Kasumi-1 (cell line): ENCODE measurements at places on chromosomes 1 and 21.

GRCh38 chr1:178354816-178355215 is 141.9 kb downstream of the CLEC20A start:
- no peak for DNase-seq

DNA sequence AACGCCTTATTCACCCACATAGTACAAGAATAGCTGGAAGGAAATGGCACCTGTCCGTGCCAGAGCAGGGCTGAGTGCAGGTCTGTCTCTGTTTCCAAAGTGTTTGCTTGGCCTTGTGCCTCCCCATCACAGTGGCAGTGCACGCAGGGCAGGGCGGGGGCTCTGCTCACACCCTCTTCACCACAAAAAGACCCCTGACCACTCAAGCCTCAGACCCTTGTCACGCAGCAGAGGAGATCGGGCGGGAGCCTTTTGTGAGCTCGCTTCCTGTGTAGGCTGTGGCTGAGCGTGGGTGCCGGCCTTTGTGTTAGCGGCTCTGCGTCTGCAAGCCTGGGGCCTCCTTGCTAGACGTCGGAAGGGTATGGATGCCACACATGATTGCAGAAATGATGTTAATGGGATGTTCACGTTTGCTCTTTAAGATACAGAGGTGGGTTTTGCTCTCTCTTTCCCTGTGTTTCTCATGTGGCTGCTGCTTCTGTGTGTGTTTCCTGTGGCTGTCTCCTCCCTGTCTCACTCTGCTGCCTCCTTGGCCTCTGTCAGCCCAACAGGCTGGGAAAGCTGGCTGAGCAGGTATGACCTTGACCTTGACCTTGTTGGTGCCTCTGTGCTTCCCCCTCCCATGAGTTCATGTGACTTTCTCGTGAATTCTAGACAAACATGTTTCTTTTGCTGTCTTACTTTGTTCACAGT is 45.4 kb downstream of the S100B start:
- no peak for DNase-seq

DNA sequence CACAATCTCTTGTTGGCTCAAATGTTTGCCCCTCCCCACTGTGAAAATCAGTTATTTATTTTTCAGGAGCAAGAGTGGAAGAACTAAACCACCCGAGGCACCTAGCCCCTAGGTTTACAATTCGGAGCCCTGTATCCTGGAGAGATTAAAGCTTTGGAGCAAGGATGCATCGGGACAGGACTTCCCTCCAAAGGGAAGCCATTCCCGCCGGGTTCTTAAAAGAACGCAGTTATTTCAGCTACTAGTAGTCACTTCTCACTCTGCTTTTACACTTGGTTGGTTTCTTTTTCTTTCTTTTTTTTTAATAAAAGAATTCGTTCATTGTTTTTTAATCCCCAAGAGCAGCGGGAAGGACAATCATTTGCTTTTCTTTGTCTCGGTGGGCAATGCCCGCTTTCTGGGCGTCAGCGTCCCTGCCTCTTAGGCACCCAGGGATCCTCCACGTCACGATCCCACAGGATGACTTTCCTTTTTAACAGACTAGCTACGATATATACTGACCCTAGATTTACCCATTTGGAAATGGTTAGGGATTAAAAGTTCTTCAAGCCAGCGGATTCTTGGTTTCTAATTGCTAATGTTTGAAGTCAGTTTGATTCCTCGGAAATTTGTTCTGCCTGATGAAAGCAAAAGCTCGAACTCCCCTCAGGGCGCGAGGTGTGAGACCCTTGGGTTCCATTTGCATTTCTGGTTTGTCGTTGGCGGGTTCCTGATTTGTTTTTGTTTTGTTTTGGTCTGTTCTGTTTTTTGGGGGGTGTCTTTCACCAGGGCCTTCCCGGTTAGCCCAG is 9.0 kb downstream of the TBX15 start:
- DNase-seq = no peak

DNA sequence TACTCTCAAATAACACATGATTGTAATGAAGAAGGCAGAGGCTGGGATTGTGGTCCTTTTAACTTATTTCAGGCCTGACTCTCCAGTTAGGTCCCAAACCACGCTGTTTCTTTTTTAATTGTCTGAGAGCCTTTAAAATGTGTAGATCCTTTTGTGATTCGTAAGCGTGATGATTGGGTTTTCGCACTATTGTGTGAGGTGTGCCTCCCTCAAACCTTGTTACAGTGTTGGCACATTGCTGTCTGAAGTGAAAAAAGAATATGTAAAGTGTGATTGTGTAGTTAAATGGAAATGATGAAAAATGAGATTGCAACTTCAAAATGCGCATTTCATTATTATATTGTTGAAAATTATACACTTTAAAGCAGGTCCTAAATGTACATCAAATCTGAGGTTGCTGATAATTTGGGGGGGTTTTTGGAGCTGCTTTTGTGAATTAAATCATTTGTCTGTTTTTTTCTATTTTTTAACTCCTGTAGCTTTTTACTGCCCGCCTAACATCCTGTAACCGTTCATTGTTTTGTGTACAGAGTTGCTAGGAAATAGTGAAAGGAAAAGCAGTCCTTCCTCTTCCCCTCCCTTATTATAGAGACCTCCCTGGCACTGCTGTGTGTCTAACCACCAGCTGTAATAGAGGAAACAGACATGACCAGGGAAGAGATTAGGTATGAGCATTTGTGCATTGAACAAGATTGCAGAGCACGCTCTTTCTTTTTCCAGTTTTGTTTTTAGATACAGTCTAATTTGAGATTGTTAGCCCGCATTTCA is 43.3 kb downstream of the IARS2 start:
- DNase-seq = peak; percentile 99

DNA sequence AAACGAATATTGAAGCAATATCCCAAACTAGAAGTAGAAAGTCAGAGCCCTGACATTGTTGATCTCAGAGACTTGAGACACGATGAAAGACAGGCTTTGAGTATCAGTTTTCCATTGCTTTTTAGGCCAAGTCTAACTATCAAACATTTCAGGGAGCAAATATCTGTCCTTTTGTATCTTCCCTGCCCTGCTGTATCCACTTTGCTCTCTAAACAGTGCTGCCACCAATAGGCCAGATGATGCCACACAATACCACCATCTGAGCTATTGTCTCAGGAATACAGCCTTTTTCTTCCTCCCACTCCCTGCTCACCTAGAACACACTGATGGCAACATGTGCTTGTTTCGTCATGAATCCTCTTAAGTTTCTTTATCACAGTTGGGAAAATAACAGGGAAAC is 62.6 kb upstream of the SPAG17 start:
- peak; percentile 34 for DNase-seq

- peak; percentile 94 for DNase-seq
These were observed 1.1 kb upstream of the PRXL2B start for GRCh38 chr1:2585318-2586092.

- DNase-seq = no peak
These were observed 81.9 kb downstream of the ATP1A1 start for GRCh38 chr1:116454940-116455339.

DNA sequence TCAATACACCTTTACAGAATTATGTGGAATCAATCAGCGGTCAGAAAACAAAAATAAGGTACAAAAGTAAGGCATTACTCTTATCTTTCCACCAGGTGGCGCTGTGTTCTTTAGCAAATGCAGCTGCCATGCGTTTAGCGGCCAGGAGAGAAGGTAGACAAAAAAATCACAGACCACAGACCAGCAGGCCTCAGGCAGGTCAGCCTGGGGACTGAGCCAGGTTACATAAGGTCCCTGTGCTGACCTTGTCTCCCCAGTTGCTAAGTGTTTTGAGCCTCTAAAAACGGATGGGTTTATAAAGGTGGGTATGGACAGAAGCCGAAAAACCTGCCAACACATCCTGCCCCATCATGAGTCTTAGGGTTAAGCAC is 2.8 kb downstream of the RGS16 start:
- peak; percentile 75 for DNase-seq

- DNase-seq = no peak
These were observed 344.0 kb downstream of the ASTN1 start for GRCh38 chr1:176820391-176821031.

- no peak for DNase-seq
These were observed 236.3 kb downstream of the SIPA1L2 start for GRCh38 chr1:232393444-232394146.

- no peak for DNase-seq
These were observed 49.3 kb upstream of the TARBP1 start for GRCh38 chr1:234528074-234528865.

- no peak for DNase-seq
These were observed 123.3 kb downstream of the SMYD3 start for GRCh38 chr1:246383791-246384190.

DNA sequence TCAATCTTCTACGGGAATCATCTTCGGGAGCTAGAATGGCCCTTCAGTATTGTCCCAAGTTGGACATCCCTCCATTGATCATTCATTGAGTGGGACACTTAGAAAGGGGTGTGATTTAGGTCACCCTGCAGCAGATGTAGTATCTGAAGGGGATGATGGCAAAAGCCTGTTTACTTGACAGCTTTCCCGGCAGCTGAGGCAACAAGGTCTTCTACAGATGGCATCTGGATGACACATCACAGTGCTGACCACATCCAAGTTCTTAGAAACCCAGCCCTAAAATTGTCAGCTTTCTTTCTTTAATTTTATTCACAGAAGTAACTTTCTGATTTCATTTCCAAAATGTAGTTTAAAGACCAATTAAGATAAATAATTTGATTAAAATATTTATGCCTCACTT is 150.3 kb downstream of the AMY1C start:
- DNase-seq = no peak

- no peak for DNase-seq
These were observed 39.3 kb upstream of the WLS start for GRCh38 chr1:68271596-68271995.

DNA sequence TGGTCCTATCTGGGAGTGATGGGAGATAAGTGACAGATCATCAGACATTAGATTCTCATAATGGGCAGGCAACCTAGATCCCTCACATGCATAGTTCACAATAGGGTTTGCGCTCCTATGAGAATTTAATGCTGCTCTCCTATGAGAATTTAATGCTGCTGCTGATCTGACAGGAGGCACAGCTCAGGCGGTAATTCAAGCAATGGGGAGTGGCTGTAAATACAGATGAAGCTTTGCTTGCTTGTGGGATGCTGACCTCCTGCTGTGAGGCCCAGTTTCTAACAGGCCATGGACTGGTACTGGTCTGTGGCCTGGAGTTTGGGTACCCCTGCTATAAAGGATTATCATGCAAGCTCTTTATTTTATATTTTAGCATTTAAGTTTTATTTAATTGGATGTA is 72.0 kb downstream of the ZMYM4 start:
- no peak for DNase-seq

DNA sequence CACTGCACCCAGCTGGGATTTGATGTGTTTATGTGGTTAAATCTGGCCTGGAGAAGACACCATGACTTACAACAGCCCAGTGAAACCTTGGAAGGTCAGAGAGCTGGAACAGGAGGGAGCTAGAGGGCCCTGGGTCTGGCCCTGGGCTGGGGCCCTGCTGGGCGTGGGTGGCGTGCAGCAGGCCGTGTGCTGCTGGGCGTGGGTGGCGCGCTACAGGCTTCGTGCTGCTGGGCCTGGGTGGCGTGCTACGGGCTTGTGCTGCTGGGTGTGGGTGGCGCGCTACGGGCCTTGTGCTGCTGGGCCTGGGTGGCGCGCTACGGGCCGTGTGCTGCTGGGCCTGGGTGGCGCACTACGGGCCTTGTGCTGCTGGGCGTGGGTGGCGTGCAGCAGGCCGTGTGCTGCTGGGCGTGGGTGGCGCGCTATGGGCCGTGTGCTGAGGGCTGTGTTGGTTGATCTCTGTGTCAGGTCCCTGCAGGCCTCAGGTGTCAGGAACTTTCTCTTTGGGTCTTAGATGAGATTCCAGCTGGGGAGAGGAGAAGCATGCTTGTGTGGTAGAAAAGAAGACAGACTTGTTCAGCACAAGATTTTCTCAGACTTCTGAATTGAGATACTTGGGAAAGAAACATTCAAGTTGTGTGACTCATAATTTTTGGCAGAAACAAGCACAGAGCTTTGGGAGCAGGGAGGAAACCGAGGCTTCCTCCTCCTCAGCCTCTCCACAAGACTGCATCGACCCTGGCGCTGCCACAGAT is 66.0 kb downstream of the COL18A1 start:
- DNase-seq = no peak

GRCh38 chr21:42809577-42810475 is 69.5 kb downstream of the WDR4 start:
- no peak for DNase-seq

GRCh38 chr1:30699762-30700161 is 23.6 kb downstream of the MATN1 start:
- DNase-seq = no peak

DNA sequence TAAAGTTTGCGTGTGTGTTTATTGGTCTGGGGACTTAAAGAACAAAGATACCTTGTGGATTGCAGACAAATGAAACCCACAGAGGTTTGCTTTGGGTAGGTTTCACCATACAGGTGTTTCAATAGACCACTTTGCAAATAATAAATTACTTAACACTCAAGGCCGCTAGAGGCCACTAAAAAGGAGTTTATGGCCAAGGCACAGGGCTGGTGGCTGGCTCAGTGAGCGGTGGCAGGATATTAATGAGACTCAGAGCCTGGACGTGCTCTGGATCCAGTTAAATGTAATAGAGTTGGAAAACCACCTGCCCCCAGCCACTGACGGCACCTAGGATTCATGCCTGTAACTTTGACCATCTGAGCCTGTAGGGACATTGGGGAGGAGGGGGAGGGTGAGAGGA is 44.5 kb downstream of the LRRC38 start:
- DNase-seq = peak; percentile 0

DNA sequence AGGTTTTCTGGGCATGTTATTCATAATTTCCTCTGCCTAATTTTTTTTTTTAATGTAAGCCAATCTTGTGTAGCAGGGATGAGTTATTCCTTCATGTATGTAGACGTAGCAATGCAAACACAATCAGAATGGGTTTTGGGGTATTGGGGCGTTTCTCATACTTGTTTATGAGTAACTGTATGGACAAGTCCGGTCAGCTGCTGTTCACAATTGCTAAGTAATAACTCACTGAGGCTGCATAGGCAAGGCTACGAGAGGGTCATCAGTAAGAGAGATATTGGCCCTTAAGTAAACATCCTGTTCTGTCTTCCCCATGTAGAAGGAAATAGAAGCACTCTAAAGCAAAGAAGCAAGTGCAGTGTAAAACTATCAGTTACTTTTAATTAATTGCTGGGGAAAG is 9.5 kb upstream of the TARS2 start:
- no peak for DNase-seq

- DNase-seq = no peak
These were observed 26.4 kb upstream of the FMO1 start for GRCh38 chr1:171221665-171222591.

GRCh38 chr1:156673387-156674121 is 3.7 kb downstream of the NES start:
- DNase-seq = no peak

DNA sequence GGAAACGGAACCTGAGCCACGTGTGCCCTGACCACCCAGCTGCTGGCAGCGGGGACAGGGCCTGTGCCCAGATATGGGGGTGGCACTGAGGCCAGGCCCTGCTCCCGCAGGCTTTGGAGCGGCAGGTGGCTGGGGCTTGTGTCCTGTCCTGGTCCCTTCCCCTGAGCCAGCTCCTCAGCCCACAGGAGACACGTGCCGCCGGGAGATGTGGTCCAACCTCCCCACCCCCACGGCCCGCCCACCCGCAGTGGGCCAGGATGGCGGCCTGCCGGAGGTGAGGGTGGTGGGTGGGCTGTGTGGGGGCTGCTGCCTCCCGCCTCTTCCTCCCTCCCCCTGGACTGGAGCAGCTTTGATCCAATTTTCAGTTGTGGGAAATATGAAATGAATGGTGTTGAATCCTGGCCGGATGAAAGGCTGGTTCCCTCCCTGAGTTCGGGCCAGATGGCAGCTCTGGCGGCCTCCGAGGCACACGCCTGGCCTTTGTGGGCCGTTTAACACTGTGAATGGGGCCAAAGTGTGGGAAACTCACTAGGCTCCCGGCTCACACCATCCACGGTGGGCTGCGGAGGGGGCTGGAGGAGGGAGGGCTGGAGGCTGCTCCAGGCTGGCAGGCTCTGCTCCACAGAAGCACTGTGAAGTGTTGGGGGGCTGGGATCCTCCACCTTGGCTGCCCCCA is 2.6 kb upstream of the HES5 start:
- no peak for DNase-seq
